ENCODE measurements at places on chromosomes 3 and 15.

DNA sequence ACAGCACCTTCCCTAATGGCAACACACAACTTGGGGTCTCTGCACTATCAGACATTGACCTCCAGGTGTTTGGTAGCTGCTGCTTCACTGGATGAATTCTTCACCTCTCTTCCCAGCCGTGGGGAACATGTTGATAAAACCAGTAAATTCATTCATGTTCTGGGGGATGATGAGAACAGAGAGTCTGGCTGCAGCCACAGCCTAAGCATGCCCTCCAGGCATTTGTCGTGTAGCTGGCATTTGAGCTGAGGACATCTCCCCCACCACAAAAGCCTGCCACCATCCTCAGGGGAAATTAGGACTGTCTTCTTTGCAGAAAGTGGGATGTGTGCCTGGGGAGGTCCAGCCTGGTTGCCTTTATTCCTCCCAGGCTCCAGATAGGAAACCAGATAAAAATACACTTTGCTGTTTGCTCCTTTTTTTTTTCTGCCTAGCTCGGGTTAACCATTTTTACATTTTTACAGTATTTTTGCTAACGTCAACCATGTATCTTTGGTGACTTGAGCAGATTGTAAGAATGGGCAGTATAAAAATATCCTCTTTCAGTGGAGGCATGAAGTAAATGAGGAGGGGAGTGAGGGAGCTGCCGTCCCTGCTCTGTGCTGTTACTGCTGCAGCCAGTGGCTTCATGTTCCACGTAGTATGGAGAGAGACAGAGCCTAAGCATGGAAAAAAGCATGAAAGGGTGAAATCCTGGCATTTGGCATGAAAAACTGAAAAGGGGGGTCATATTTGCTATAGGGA is 444.0 kb downstream of the EPHB1 start:
- no peak for DNase-seq

- DNase-seq = no peak
These were observed 341.5 kb downstream of the EPHB1 start for GRCh38 chr3:135136361-135137100.

- DNase-seq = no peak
These were observed 515.2 kb upstream of the CCDC54 start for GRCh38 chr3:106862067-106862466.

DNA sequence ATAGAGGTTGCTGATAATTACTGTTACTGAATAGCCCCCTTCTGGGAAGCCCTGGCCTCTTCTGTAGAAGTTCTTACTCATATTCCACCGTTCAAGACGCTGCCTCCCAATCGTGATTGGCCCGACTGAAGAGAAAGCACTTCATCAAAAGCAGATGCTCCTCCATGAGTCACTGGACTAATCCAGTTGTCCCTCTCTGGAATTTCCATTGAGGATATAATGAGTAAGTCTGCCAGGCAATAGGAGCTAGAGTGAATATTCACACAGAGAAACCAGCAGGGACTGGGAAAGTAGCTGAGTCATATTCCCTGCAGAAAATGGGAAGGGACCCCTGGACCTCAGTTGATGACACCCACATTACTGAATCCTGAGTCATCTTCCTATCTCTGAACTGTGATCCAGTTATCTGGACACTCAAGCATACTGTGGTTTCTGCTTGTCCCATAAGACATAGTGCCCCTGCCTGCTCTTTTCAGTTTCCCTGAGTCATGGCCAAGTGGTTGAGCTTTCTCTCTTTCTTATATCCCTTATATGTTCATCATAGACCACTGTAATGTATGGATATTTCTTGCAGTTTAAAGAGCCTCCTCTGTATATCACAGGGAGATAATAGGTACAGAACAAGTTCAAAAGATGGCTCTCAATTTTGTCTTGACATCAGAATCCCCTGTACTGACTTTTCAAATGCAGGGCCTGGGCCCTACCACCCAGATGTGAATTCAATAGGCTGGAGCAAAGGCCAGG is 151.2 kb upstream of the CDIN1 start:
- DNase-seq = peak; percentile 56

GRCh38 chr3:23062582-23062981 is 140.5 kb upstream of the UBE2E2 start:
- DNase-seq = peak; percentile 4

- no peak for DNase-seq
These were observed 6.0 kb downstream of the FOXB1 start for GRCh38 chr15:60009980-60010732.

- no peak for DNase-seq
These were observed 592.0 kb downstream of the ZNF385D start for GRCh38 chr3:21158861-21159542.

DNA sequence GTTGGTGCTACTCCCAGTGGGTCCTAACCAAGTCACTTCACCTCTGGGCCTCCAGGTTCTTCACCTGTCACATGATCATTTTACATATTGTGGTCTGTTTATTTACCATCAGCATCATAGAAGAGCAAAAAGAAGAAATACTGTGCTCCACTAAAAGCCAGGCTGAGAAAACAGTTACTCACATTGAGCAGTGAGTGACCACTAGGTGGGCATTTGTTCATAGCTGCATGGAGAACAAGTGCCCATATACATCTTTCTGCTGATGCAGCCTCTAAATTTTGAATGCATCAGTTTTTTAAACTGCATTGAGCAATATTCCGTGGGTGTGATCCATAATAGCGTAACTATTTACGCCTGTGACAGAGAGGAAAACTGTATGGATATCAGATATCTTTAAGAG is 76.2 kb downstream of the DCUN1D1 start:
- no peak for DNase-seq

GRCh38 chr15:28935316-28935715 is 49.5 kb downstream of the APBA2 start:
- peak; percentile 24 for DNase-seq

DNA sequence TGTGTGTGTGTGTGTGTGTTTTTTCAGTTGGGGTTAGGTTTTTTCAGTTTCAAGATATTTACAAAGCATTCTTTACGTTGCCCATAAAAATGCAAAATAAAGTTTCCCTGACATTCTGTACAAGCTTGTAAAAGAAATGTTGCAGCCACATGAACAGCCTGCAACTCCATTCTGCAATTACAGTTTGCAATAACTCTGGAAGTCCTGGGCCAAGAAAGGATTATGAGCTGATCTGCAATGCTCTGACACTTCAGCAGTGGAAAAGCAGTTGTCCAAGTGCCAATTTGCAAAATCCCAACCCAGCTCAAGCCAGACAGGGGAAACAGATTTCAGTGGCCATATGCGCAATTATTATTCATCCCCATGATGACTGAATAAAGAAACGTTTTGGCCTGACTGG is 322.1 kb downstream of the MEX3B start:
- DNase-seq = no peak

GRCh38 chr15:65212097-65212496 is 824 bp upstream of the CILP start:
- DNase-seq = peak; percentile 38

DNA sequence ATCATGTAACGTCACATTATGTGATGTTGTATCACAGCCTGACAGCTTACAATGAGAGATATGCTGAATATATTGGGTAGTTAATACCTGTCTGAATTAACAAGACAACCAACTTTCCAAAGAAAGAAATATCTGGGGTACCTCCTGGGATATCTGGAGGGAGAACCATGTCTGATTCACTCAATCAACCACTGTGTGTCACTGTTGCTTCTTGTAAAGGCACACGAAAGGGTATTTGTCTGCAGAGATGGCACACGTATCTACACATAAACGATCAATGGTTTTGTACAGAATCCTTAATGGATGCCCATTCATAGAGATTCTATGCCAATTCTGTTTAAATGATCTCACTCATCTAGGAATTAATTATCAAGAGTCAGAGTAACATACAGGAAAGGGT is 252.1 kb upstream of the TMCO5A start:
- DNase-seq = no peak

DNA sequence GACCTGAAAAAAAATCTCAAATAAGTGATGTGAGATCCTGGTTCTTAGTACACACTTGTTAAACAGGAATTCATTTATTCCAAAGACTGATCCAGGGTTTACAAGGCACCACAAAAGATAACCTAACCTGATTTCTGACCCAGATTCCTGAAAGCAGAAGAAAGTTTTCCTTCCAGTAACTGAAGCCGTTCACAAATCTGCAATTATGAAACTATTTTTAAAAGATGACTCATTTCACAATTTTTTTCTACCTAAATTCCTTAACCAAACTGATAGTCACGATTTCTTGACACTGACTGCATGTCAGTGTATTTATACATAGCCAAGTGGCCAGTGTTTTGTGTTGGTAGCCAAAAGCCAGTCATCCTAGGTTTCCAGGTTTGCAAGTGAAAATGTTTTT is 17.1 kb downstream of the SLC9A9 start:
- peak; percentile 80 for DNase-seq

DNA sequence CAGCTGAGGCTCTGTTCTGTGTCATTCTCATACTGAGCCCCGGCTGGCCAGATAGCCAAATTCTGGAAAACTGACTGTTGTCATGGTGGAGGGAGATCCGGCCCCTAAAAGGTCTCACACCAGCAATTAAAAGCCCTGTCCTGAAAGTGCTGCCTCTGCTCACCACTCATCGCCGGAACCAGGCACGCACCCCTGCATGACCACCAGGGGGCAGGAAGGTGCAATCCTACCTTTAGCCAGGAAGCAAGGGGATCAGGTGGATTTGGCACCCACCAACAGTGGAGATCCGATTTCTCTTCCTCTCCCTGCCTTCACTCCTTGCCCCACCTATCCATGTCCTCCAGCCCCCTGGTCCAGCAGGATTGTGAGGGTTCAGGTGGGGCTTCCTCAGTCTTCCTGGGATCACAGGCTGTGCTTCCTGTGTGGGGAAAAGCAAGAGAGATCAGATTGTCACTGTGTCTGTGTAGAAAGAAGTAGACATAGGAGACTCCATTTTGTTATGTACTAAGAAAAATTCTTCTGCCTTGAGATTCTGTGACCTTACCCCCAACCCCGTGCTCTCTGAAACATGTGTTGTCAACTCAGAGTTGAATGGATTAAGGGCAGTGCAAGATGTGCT is 16.1 kb upstream of the CACNA2D2 start:
- DNase-seq = peak; percentile 55

- DNase-seq = no peak
These were observed 23.7 kb downstream of the PDE8A start for GRCh38 chr15:85005319-85005718.

- DNase-seq = no peak
These were observed 5.3 kb upstream of the TYRO3 start for GRCh38 chr15:41553731-41554130.

DNA sequence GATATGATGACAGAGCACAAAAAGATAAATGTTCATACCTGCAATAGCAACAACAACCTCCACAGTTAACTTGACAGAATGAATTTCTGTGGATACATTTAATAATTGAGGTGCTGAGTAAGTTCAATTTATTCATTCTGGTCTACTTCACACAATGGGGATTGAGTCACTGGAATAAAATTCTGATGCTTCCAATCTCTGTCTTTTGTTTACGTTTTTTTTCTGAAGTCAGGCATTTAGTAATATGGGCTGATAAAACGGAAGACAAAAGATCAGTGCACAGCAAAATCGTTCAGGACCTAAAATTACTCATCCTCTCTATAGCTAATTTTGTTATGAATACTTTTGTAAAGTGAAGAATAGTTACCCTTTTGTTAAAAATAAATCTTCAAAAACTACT is 565.9 kb upstream of the CCDC54 start:
- DNase-seq = no peak

DNA sequence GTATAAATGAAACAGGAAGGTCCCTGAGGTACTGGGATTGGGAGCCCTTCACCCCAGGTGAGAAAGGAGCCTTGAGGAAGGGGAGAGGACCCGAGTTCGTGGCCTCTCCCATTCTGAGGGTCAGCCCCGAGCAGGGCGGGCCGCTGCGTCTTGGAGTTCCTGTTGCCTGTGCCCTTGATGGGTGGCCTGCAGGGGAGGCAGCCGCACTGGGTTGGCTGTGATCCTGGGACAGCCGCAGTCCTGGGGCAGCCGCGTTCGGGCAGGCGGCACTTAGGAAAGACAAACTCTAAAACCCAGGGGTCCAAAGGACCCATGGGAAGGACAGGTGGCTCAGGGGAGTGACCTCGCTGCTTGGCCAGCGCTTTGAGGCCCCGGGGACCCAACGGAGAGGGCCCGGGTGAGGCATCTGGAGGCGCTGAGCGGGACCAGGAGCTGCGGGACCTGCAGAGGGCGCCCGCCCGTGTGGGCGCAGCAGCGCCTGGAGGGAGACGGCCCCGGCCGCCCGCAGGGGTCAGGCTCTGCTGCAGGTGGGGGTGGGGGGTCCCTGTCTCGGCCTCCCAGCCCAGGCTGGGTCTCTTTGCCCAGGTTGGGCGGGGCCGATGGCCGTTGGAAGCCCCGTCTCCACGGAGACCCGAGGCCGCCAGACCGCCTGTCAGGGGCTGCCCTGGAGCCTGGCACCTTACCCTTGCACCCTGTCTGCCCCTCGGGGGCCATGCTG is 65.1 kb downstream of the HMCES start:
- peak; percentile 68 for DNase-seq

DNA sequence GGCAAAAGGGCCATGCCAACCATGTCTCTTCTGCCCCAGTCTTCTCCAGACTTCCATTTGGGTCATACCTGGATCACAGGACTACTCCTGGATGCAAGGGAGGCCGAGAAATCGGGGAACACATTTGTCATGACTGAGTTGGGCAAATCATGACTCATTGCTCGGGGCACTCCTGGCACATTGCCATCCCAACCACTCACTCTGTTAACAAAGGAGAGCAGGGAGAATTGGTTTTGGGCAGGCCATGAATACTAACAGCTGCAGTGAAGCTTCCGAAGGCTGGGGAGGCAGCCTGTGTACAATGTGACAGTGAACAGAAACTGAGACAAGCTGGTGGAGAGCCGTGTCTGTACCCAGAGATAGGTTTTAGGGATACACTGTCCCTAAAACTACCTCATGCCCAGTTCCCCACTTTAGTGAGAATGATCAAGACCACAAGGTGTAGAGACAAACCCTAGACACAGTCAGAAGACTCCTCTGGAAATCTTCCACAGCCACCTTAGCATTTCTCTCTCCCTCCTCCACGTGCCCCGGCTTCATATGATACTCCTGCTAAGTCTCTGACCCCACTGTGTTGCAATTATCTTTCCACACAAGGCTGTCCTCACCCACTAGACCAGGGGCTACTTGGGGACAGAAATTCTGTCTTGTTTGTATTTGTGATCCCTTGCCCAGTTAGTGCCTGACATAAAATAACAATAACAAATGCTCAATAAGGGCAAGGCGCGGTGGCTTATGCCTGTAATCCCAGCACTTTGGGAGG is 10.5 kb upstream of the BUB1B start:
- DNase-seq = peak; percentile 82

- DNase-seq = no peak
These were observed 10.1 kb upstream of the SETD5 start for GRCh38 chr3:9387322-9387655.

DNA sequence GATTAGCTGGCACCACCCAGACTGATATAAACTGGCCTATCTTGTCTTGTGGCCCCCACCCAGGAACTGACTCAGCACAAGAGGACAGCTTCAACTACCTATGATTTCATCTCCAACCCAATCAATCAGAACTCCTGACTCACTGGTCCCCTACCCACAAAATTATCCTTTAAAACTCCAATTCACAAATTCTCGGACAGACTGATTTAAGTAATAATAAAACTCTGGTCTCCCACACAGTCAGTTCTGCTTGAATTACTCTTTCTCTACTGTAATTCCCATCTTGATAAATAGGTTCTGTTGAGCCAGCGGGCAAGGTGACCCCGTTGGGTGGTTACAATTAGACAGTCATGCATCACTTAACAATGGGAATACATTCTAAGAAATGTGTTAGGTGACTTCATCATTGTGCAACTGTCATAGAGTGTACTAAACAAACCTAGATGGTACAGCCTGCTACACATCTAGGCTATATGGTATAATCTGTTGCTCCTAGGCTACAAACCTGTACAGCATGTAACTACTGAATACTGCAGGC is 48.1 kb upstream of the MAP4 start:
- no peak for DNase-seq
